Activated CD4-positive, alpha-beta T cell treated with anti-CD3 and anti-CD28 coated beads, Interleukin-2, Interleukin-4, amounts not matched to agents 100 ng/mL and 50 ng/mL, durations not matched to agents 16 hours and 8 hours (primary cell): ENCODE measurements at places on chromosomes 4 and X.
A peak's percentile ranks its signal among the peaks of the same experiment; 100 is the strongest.

DNA sequence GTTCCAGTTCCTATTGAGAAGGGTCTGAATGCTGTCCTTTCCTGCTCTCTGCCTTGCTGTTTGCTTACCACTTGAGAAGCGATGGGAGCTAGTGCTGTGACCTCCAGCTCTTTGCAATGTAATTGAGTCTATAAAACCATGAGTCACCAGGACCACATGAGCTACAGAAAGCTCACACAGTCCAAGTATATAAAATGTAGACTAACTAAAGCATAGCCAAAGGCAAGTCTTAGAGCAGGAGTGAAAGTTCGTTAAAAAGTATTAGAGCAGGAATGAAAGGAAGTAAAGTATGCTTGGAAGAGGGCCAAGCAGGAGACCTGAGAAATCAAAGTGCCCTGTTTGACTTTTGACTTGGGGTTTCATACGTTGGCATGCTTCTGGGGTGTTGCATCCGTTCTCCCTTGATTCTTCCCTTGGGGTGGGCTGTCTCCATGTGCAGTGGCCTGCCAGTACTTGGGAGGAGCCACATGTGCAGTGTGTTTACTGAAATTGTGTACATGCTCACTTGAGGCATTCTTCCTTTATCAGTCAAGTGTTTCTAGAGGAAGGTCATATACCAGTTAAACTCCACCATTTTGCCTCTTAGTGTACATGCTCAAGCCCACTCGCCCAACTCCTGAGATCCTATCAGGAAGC, 71.3 kb upstream of the KIT start:
- DNase-seq = no peak

DNA sequence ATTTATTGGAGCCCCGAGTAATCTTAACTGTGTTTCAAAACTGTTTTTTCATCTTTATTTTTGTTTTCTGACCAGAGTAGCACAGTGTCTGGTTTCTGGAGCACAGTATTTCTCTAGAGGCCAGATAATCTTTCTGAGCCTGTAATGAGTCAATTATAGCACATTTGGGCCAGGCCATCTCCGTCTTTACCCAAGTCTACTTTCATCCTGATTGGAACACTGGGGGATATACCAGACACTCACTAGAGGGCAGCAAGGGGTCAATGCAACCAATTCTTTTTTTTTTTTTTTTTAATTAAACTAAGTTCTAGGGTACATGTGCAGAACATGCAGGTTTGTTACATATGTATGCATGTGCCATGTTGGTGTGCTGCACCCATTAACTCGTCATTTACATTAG, 282.0 kb downstream of the ARHGAP24 start:
- DNase-seq = no peak

- DNase-seq = no peak
Measured at GRCh38 chr4:1116838-1117237, 3.5 kb upstream of the RNF212 start.

GRCh38 chrX:15820106-15821073, 30.1 kb downstream of the ZRSR2 start:
- peak; percentile 11 for DNase-seq

DNA sequence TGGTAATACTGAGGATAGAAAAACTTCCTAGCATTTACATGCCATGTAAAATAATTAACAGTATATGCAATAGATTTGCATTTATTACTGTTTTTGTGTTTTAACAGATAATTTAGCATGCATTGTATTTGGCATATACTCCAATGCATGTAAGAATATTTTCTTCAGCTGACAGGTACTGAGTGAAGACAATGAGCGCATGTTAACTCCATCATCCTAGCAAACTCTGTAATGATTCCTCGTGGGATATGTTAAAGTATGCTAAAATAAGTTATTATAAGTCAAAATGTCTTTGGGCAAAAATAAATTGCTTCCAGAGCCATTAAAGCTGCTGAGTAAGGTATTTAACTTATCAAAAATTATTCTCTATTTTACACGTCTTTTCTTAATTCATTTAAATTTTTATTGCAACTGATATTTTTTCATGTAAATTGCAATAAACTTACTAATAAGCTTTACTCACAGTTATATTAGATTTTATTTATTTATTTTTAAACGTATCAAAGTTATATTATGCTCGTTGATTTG, 616.4 kb upstream of the NDST4 start:
- no peak for DNase-seq

GRCh38 chr4:181938631-181939030, 304.6 kb upstream of the TENM3 start:
- DNase-seq = no peak

GRCh38 chr4:104641418-104641817, 146.7 kb upstream of the CXXC4 start:
- no peak for DNase-seq

DNA sequence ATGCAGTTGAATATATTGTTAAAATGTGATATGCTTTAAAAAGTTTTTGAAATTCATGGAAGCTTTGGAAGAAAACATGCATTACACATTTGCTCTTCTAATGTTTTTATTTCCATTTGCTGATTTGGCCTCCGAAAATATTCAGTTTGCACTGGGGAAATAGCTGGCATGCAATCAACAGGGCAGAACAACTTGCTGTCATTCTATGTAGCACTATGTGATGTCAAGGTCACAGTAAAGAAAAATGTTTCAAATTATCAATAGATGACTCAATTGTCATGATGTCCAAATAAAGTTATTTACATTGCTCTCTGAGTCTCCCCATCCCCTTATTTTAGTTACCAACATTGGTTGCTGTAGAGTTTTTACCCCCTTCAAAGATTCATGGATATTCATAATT, 119.2 kb downstream of the TLL1 start:
- DNase-seq = no peak

GRCh38 chrX:12779534-12779933, 11.7 kb upstream of the PRPS2 start:
- DNase-seq = no peak

DNA sequence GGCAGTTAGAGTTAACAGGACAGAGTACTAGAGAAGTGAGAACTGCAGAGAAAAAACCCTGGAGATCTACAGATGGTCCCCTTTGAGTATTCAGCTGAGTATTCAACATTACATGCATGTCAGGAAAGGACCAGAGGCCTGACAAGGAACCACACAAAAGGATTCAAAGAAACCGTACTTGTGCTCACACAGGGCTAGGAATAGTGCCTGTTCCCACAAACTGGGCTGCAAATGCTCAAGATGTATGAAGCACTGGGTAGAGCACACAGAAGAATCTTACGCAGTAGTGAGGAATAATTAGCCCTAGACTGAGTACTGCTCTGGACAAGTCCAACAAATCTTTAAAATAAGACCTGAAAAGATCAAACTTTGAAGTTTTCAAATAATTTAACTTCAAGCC, 17.6 kb downstream of the PTPN13 start:
- no peak for DNase-seq

GRCh38 chr4:112751447-112751846, 114.5 kb downstream of the LARP7 start:
- no peak for DNase-seq

- DNase-seq = no peak
Measured at GRCh38 chr4:185761352-185762235, 50.4 kb downstream of the SORBS2 start.

GRCh38 chrX:78747489-78747888, at the start of gene LPAR4:
Gene LPAR4 (plus strand): TSS chrX:78747720. CDS start chrX:78754870, 7,150 bp downstream.
- DNase-seq = no peak

DNA sequence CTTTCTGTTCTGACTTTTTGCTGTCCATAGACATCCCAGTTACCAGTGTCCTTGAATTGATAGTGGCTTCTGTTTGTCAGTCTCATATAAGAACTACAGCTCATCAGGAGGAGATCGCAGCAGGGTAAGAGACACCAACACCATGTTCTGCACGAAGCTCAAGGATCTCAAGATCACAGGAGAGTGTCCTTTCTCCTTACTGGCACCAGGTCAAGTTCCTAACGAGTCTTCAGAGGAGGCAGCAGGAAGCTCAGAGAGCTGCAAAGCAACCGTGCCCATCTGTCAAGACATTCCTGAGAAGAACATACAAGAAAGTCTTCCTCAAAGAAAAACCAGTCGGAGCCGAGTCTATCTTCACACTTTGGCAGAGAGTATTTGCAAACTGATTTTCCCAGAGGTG, 30.1 kb downstream of the GUCY1A1 start:
- no peak for DNase-seq

- DNase-seq = no peak
Measured at GRCh38 chr4:45663003-45663402, 460.9 kb downstream of the GABRG1 start.
